Tibial nerve (tissue), 4 donors: ENCODE measurements at places on chromosomes 13 and 19.

GRCh38 chr19:30228835-30229524 lies 143.2 kb upstream of the ZNF536 start:
- DNase-seq, result no peak

- no peak for DNase-seq
Measured at GRCh38 chr13:47289567-47289966, 392.7 kb upstream of the HTR2A start.

DNA sequence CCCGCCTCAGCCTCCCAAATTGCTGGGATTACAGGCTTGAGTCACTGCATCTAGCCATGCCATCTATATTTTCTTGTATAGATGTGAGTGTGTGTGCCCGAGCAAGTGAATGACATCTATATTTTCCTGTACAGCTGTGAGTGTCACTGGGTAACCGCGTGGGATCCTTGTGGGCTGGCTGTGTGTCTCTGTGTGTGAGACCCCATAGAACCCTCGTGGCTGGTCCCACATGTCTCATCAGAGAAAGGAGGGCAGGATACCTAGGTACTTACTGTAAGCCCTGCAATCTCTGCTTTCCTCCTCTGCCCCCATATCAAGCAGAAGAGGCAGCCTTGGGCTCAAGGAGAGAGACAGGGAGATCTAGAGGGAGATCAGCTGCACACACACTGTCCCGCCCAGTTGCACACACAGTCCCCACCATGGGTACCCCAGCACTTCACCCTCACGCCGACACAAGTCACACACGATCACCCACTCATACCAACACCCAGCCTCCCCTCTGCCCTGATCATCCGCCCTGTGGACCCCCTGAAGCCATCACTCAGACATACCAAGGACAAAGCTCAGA lies 655 bp downstream of the DENND1C start:
- no peak for DNase-seq

DNA sequence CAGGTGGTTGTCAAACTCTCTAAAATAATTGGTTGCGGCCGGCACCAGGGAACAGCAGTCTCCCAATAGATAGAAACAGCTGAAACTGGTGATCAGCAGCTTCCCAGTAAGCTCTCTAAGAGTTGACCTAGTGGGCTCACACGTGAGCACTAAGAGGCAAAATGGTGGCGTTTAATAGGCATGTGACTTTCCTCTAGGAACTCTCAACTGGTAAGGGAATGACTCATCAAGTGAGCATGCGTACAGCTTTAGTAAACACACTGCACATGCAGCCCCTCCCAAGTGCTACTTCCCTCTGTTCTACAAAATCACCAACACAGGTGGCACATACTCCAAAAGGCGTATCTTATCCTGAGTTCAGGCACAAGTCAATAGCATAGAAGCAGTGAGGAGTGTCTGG lies 41.7 kb downstream of the TNFSF11 start:
- no peak for DNase-seq

GRCh38 chr13:66462187-66462586 lies 767.9 kb downstream of the PCDH9 start:
- no peak for DNase-seq

DNA sequence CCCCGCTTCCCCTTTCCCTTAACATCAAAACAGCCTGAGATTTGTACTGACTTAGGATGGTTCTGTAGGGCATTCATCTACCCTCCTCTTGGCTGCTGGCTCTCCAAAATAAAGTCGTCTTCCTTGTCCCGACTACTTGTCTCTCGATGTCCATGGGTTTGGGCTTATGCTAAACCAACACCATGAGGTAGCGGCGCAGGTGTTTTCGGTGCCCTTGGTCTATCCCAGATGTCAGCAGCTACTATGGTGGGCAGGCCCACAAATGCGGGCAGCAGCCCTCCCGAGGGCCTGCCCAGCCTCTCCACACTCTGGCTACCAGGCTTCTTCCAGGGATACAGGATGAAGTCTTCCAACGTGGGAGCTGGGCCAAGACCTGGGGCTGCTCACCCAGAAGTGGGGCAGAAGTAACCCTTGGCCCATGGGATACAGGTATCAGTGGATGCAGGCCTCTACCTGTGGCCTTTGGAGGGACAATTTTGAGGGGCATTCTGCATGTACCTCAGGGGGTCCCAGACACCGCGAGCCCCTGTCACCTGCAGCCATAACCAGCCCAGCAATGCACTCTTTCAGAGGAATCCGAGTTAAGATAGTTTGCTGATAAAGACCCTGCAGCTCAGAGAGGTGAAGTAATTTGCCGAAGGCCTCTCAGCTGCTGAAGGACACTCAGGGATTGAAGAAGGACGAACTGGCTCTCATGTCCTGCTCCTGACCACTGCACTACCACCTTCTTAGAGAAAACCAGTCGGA lies 47.8 kb upstream of the VSTM2B start:
- no peak for DNase-seq

DNA sequence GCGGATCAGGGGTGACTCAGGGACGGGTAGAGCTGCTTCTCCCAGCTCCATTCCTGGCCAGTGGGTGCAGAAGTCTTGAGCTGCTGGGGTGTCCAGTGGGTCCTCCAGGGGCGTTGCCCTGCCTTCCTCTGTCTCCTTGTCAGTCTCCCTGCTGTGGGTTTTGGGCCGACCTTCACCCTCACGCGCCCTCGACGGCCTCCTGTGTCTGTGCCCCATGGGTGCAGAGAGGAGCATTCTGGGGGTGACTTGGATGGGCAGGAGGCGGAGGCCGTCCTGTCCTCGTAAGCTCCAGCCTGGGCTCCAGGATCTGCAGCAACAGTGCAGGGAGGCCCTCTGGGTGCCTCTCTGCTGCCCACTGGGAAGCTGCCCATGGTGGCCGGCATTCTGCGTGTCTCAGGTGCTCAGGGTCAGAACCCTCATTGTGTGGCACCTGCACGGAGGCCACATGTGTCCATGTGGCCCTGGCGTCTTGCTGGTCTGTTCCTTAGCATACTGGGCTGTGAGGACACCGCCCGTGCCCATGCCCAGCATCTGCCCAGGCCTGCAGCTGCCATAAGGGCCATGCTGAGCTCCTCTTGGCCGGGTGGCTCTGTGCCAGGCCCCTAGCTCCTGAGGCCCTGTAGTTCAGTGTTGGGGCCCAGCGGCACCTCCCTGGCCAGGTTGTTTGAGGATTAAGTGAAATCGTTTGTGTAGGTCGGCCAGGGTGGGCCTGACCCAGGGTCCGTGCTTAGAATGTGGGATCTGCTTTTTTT lies 17.3 kb downstream of the DOT1L start:
- DNase-seq, result no peak

- no peak for DNase-seq
Measured at GRCh38 chr13:41658057-41658661, 200.8 kb downstream of the RGCC start.

DNA sequence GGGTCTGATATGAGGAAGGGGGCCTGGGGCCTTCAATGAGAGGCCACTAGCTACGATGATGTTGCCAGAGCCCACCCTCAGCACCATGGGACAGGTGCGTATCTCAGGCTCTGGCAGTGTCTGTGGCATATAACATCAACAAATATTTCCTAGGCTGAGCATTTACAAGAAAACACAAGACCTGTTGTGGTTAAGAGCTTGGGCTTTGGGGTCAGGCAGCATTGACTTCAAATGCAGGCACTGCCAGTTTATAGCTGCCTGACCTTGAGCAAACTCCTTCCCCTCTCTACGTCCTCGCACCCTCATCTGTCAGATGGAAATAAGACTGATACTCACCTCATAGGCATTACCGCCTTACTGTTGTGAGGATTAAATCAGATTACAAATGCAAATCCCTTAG lies 156.0 kb downstream of the KATNAL1 start:
- DNase-seq, result no peak

GRCh38 chr13:44108331-44108858 lies 228.7 kb downstream of the LACC1 start:
- DNase-seq, result no peak

DNA sequence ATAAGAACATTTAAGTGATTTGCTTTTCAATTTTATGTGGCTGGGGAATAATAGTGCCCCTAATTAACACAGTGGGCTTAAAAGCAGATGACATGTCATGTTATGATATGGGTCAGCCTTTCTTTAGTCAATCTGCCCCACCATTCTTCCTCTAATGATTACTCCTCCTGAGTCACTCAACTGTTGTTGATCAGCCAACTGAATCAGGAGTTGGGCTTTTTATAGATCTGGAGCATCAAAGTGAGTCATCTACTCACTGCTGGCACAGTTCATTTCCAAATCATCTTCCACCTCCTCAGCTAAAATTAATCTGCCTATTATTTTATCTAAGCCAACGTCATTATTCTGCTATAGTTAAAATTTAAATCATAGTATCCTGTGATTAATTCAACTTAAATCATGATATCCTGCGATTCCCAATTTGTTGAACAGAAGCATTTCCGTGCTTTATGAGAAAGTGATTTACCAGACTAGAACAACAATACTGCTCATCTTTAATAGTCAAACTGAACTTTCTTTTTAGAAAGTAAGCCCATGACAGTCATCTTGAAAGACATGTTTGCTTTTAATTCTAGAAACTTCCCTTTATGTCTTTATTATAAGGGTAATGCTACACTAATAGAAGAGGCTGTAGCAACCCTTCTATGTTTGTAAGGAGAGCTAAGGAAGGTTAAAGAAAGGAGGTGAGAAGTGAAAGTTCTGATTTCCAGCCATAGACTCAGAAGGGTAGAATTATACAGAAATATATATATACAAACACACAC lies 551.4 kb downstream of the TBC1D4 start:
- DNase-seq, result no peak

GRCh38 chr19:13004273-13004672 lies 9.0 kb downstream of the NFIX start:
- no peak for DNase-seq

- DNase-seq, result no peak
Measured at GRCh38 chr19:42601811-42602443, 7.2 kb upstream of the CEACAM8 start.

GRCh38 chr13:99542788-99543406 lies 41.6 kb downstream of the TM9SF2 start:
- no peak for DNase-seq

- DNase-seq, result no peak
Measured at GRCh38 chr13:74707291-74707690, 573.1 kb upstream of the KLF12 start.

GRCh38 chr19:45505151-45505995 lies 1.9 kb upstream of the VASP start:
- no peak for DNase-seq

DNA sequence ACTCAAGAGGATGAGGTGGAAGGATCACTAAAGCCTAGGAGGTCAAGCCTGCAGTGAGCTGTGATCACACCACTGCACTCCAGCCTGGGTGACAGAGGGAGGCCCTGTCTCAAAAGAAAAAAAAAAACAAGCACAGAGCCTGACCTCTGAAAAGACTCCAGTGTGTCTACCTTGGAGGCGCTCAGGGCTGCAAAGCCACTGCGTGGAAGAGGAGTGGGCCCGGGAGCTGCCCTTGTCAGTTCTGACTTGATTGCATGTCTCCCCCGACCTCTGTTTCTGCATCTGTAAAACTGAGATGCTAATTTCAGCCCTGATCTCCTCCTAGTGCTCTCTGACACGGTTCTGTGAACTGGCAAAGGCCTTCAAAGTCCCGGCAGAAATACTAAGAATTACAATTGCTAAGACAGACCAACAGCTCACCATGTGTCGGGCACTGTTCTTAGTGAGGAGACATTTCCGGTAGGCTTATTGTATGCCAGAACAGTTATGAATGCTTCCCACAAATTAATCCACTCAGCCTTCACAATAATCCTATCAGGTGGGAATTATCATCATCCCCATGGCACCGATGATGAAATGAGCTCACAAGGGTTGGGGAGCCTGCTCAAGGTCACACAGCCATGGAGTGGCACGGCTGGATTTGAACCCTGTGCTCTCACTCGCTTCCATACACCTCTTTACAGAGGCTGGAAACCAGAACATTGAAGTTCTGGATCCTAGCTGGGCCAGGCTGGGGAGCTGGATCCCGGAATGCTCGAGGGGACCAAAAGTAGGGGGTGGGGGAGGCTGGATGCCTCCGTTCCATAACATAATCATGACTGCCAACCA lies 3.5 kb downstream of the AKT2 start:
- no peak for DNase-seq

- DNase-seq, result no peak
Measured at GRCh38 chr19:49767967-49768581, 1.3 kb downstream of the AP2A1 start.

DNA sequence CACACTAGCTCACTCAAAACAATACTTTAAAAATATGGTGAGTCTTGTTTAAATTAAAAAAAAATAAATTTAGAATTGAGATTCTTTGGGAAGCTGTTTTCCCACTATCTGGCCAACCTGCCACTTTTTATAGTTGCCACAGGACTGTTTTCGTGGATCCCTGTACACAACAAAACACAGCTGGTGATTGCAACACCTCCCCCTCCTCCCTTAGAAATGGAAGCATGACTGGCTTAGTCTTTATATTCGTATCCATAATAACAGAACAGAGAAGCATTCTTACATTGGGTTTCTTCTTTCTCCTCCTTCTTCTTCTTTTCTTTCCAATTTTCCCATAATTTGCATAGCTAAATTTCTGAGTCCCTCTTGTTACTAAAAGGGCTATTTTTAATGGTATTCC lies 79.5 kb upstream of the GJB6 start:
- DNase-seq, result no peak

GRCh38 chr13:113013878-113014751 lies 45.1 kb downstream of the MCF2L start:
- no peak for DNase-seq

GRCh38 chr13:24269821-24270220 lies 39.6 kb upstream of the C1QTNF9 start:
- no peak for DNase-seq

DNA sequence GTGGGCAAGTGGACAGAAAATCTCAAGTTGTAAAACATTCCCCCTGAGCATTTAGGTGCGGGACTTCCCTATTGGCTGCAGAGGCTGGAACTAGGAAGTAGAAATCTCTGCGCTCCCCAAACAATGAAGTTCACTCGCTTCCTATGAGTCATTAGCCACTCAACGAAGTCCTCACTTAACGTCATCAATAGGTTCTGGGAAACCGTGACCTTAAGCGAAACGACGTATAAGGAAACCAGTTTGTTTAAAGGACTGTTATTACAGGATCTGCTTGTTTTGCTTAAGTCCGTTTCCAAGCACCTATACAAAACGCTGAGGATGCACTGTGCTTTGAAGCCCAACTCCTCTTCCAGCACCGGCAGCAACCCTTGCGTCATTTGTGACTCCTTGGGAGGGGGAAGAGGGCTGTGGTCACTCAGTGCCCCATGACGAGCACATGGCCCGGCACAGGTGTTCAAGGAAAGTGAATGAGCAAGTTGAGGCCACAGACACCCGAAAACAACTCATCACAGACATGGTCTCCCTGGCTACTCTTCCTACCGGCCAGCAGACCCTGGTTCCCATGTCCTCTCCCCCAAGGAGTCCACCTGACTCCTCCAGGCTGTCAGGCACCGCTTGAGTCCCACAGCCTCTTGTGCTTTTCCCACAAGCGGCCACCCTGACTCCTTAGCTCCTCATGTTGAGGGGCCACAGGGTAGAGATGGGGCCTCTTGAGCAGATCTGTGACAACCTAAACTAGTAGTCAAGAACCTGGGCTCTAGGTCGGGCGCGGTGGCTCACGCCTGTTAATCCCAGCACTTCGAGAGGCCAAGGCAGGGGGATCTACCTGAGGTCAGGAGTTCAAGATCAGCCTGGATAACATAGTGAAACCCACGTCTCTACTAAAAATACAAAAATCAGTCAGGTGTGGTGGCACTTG lies 4.8 kb downstream of the RPS16 start:
- DNase-seq, result no peak

- DNase-seq, result no peak
Measured at GRCh38 chr13:28459911-28460310, 35.0 kb downstream of the FLT1 start.
